ENCODE measurements at places on chromosomes 12 and 14.
A peak's percentile ranks its signal among the peaks of the same experiment; 100 is the strongest.

DNA sequence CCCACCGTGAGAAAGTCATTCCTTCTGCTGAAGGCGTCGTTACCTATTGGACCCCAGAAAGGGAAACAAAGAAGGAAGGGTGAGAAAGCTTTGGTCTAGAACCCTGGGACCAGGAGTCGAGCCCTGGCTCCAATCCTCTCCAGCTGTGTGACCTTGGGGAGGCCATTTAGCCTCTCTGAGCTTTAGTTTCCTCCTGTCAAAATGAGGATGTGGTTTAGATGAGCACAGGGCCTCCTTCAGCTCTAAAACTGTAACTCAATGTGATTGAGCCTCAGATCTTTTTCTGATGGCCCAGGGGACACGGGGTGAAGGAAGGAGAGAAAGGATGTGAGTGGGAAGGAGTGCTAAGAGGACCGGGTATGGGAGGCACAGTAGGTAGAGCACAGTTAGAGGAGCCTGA lies 7.7 kb downstream of the JDP2 start:
- DNase-seq = peak; percentile 57

DNA sequence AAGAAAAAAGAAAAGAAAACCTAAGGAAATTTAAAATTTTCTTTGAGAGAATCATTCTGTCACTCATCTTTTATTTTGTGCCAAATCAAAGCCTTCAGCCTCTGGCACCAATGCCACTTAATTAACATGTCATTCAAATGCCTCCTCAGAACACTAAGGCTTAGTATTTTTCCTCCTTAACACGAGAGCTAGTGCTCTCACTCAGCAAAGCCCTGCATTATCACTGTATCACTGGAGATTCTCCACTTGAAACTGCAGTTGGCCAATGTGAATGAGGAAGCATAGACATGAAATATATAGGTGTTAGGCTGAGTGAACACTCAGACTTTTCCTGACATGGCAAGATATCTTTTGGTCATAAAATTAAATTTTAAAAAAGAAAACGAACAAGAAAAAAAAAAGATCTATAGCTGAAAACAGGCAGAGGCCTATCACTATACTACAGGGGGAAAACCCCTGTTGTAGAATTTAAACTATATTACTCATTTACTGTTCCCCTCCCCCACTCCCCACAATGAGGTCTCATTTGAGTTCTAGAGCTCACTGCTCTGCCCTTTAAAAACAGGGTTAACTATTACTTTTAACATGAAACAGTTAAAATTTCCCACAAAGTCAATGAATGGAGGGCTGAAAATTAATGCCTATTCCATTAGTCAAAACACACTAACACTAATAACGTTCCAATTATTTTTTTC lies 5.1 kb downstream of the MBIP start:
- no peak for DNase-seq

- no peak for DNase-seq
Observed at GRCh38 chr12:98606359-98606988, 13.0 kb downstream of the SLC25A3 start.

DNA sequence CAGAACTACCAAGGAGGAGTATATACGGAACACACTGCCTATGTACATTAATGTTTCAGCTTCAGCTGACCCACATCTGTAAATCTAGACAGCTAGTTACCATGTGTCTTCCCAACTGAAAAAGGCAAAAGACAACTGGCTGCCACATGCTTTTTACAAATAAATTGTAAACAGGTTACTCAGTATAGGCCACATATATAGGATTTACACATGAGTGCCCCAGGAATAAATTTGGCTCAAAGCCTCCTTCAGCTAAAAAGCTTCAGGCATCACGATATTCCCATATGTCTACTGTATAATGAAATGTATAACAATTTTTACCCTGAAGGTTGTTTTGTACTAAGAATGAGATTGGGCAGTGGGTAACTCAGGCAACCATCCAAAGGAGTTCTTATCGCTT lies 175.9 kb upstream of the BMP4 start:
- no peak for DNase-seq

DNA sequence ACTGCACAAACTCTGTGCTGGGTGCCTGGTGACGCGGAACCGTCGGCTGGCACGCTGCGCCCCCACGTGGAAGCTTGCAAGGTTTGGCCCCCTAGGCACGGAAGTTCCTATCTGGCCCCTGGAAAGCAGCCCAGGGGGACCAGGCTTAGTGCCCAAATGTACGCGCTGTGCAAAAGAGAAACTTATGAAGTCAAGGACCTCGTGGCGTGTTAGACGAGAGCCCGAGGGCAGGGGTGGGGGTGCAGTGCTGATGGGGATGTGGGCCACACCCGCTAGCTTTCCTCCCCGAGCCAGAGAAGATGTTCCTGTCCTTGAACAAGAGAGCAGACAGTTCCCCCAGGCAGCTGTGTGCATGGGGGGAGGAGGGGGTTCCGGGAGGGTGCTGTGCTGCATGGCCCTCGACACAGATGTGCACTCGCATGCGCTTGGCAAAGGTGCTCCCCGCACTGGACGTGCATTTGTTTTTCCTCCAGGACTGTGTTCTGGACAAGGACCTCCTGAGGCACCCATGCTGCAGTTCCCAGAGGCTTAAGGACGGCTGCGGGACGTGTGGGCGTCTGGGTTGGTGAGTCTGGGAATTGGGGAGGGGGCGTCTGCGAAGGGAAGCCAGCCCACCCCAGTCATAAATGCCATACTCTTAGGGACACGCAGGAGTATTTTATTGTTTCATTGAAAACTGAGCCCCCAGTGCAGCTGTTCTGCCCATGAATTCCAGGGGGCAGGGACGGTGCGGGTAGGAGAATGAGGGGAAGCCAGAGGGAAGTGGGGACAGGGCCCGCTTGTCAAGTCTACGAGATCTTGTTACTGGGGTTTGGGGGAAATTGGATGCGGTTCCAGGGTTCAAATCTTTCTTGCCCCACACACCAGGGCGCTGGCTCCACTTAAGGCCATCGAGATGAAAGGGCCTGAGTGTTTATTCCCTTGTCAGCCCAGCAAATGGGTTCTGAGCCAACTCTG lies 80.0 kb downstream of the NTF3 start:
- peak; percentile 81 for DNase-seq

- no peak for DNase-seq
Observed at GRCh38 chr14:105071942-105072341, 6.7 kb upstream of the GPR132 start.

- DNase-seq = no peak
Observed at GRCh38 chr14:100871234-100872186, 32.0 kb downstream of the RTL1 start.

GRCh38 chr12:62190689-62191490 lies 69.3 kb upstream of the USP15 start:
- DNase-seq = no peak

- DNase-seq = no peak
Observed at GRCh38 chr12:102806110-102806509, 110.9 kb downstream of the PAH start.

DNA sequence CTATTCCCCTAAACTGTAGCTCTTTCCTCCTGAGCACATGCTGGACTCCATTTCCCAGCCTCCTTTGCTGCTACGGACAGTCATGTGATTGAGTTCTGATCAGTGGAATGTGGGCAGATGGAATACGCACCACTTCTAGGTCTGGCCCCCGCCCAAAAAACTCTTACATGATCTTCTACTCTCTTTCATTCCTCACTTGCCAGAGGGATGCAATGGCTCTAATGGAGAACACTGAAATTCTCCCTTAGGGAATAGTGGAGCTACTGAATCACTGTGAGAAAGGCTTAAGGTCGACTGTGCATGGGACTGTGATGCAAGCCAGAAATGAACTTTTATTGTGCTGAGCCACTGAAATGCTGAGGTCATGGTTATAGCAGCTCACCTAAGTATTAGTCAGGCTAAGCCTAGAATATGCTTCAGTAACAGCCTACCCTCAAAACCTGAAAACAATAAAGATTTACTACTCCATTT lies 13.0 kb upstream of the TMED2 start:
- no peak for DNase-seq

DNA sequence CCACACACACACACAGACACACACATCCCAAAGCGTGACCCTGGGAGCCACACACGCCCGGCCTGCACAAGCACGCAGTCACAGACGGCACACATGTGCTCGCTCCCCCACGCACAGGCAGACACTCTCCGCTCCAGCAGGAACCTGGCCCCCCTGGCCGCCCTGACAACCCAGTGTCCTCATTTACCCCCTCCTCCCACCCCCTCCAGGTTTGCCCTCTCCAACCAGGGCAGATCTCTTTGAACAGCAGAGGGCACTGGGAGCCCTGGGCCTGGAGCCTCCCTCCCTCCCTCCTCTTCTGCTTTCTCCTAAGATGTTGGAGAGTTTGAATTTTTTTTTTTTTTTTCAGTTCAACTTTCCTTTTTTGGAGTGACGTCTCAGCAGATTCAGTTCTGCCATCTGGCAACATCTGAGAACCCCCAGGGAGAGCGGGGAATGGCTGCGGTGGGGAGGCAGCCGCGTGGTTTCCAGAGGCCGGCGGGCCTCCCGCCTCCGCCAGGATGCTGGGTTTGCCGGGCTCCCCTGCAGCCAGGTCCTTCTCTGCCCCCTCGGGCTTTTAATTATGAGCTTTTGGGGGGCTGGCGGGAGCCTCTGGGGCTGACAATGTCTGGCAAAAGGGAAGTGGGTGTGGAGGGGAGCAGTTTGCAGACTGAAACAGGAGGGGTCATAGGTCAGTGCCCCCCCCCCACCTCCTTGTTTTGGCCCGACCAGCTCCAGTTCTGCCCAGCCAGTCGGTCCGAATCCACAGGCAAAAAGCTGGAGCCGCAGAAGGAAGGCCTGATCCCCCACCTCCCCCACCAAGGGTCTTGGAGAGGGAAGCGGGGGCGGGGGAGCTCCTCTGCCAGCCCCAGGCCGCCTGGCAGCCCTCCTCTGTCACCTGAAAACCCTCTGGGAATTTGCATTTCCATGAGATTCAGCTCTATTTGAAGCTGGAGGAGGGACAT lies 1.3 kb upstream of the NCOR2 start:
- peak; percentile 35 for DNase-seq

GRCh38 chr12:115008929-115009328 lies 325.0 kb upstream of the TBX3 start:
- peak; percentile 85 for DNase-seq

DNA sequence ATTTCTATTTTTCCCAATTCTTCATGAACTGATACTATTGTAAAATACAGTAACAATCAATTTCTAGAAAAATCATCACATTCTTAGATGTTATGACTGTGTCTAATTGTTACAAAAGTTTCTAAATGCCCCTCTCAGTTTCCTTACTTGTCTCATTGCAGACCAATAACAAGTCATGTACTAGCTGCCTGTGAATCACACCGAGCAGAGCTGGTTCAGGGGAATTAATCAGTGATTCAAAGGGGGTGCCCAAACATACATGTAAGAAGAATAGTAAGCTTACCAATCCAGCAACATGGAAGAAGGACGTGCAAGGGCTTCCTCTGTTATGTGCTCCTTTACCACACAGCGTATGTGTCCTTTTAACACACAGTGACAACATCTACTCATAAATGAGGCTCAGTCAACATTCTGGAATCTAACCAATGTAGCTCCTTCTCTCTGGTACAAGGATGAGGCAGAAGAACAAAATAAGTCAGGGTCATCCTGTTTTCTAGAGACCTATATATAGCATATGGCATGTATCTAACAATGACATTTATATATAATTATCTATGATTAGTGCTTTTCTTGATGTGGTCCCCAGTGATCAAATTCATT lies 126.4 kb downstream of the SCN8A start:
- DNase-seq = no peak

- DNase-seq = no peak
Observed at GRCh38 chr14:67630186-67630585, 10.5 kb downstream of the ARG2 start.

- DNase-seq = no peak
Observed at GRCh38 chr12:51108136-51108535, 24.7 kb upstream of the CSRNP2 start.

- no peak for DNase-seq
Observed at GRCh38 chr12:1252758-1253157, 261.7 kb downstream of the ERC1 start.

GRCh38 chr14:23604675-23605170 lies 26.1 kb upstream of the JPH4 start:
- no peak for DNase-seq

- DNase-seq = no peak
Observed at GRCh38 chr14:52332269-52332668, 18.2 kb downstream of the PTGER2 start.

GRCh38 chr12:51922762-51923505 lies 15.6 kb downstream of the ACVRL1 start:
- peak; percentile 25 for DNase-seq

DNA sequence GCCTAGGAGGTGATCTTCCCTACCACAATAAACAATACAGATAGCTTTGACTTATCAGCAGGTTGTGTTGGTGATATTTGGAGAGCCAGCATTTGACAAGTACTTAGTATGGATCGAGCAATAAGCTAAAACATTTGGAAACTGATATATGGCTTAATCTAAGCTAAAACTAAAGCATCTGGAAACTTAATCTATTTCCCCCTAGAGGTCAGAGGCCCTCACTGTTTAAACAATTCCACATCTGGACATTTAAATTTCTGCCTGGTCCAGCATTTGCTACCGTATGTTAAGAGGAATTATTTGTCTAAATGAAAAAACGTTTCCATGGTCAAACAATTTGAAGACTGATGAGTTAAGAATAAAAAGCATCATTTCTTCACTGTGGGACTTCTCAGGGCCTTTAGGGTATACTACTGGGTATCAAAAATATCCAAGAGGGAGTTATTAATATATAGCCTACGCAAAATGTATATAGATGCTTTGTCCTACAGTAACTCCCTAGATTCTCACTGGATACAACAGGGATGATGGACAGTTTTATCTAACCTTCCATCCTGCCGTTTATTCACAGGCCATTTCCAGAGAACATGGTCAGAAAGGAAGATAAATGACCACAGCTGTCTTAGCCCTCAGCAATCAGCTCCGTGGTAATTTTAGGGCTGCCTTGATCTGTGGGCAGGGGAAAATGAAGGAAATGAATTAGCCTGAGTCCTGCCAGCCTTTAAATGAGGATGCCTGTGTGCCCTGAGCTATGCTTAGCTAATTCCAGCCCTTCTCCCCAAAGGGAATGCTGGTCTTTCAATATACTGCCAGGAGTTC lies 135.4 kb upstream of the NUDT4 start:
- DNase-seq = no peak

GRCh38 chr12:47397664-47398281 lies 308.1 kb downstream of the RPAP3 start:
- DNase-seq = peak; percentile 60

- DNase-seq = no peak
Observed at GRCh38 chr14:49982501-49982951, 89.6 kb downstream of the ARF6 start.

- no peak for DNase-seq
Observed at GRCh38 chr12:94753036-94753679, 102.8 kb upstream of the TMCC3 start.

- DNase-seq = no peak
Observed at GRCh38 chr12:122944605-122945592, 21.4 kb downstream of the ABCB9 start.

GRCh38 chr12:113196990-113197389 lies 11.5 kb downstream of the RITA1 start:
- peak; percentile 87 for DNase-seq

- DNase-seq = no peak
Observed at GRCh38 chr14:20632448-20632830, 9.1 kb downstream of the OR6S1 start.

- no peak for DNase-seq
Observed at GRCh38 chr14:76682367-76682766, 78.9 kb upstream of the VASH1 start.

GRCh38 chr12:130870442-130871285 lies 1.2 kb upstream of the RAN start:
- DNase-seq = peak; percentile 95

All from OCI-LY7 (cell line).